ENCODE measurements at places on chromosomes 4 and X.

DNA sequence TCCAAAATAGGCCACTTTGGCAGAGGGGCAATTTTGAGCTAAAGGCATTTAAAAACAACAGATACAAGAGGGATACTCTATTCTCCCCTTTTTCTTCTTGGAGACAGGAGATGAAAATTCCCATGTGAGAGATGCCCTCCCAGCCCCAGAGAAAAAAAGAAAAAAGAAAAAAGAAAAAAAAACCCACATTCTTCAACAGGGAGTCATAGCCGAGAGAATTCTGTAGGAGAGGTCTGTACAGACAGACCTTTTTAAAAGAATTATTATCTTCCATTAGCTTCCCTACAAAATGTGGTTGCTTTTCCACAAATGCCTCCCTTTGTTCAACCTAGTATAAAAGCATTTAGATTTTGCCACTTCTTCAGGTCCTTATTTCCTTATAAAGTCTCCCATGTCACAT is 89.9 kb downstream of the SPCS3 start:
- no peak for DNase-seq

DNA sequence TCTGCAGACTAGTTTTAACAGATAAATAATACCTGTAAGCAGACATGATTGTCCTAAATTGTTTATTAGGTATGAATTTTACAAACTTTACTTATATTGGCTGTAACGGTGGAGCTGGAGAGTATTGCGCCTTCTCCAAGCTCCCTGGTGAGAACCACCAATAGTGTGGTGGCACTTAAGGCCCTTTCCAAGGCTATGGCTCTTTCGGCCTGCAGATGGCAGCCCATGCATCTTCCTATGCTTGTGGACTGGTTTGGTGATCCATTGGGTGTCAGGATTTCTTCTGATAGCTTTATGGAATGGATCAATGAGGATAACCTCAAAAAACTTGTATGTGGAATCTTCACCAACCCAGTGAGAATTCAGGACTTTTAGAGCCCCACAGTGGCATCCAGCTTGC is 7.8 kb downstream of the LARP1B start:
- DNase-seq: no peak

GRCh38 chrX:52923781-52924241 is 26.7 kb downstream of the FAM156B start:
- DNase-seq: peak; percentile 29

DNA sequence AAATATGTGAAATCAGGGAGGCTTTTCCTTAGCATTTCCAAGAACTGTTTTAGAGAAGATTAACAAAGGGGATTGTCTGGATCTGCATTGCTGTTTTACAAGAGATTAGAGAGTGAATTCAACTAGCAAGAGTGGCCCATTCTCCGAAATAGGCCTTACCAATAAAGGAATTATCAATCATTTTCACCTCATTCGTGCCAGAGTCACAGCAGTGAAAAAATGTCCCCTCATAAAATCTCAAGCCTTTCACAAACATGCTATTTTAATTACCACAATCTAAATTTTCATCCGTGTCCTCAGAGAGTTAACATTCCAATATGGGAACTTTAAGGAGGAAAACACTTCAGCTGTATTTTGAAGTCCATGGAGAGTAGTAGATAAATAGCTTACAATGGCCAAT is 979.6 kb downstream of the RPA4 start:
- no peak for DNase-seq

- DNase-seq: peak; percentile 42
Measured at GRCh38 chr4:84582988-84583875, at the start of gene CDS1. CDS1 (plus strand) TSS chr4:84583127; CDS start chr4:84583402, 275 bp downstream.

- no peak for DNase-seq
Measured at GRCh38 chrX:84721416-84721815, 219.2 kb upstream of the HDX start.

Measured in lung (tissue), 17 donors.